Muscle of arm (tissue), 14 donors: ENCODE measurements at places on chromosomes 5 and 9.

DNA sequence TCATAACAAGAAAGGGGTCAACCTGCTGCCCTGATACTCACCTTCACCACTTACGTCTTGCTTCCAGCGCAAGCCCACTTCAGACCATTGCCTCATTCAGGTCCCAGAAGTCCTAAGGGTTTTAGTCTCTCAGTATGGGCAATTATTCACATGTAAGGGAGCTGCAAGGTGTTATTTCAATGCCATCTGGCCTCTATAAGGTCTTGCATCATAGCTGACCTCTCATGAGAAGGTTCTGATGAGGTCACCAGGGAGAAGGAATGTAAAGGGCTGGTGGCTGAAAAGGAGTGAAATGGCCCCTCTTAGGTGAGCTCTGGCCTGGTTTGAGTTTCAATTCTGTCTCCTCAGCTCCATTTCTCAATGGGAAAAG is 1.5 kb upstream of the MARCHF3 start:
- no peak for DNase-seq

GRCh38 chr9:13860946-13861640 is 452.8 kb downstream of the NFIB start:
- DNase-seq, result no peak

GRCh38 chr5:119345861-119346260 is 10.0 kb upstream of the TNFAIP8 start:
- no peak for DNase-seq

- DNase-seq, result no peak
Observed at GRCh38 chr9:112772551-112772950, 22.0 kb downstream of the SNX30 start.

DNA sequence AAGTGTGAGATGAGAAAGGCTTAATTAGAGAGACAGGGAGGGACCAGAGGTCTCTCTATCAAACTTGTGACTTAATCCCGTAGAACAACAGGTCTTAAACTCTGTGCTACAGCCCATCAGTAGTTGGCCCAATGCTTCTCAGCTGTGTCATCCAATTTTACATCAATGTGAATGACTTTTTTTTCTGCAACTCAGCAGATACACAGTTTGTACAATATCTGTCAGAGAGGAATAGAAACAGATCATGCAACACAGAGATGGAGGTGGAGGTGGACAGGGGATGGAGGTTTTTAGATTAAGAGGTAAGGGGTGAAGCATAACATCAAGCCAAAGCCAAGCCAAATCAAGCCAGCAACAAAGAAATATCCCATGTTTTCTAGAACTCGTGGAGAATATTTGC is 43.0 kb downstream of the FBXW11 start:
- no peak for DNase-seq

GRCh38 chr5:140356853-140357725 is 2.9 kb upstream of the SLC4A9 start:
- no peak for DNase-seq

DNA sequence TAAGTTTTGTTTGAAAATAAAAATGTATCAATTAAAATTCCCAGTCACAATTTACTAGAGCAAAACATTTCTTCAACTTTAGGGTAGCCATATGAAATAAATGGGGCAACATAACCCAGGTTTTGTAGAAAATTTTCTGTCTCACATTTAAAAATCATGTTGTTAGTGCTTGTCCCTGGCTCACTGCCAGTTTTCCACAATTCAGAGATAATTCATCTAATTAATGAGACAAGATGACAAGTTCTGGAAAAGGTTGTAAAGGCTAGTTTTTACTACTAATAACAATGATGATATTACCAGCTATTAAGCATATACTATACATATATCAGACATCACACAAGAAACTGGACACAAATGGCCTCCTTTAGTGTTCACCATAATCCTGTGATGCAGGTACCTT is 45.9 kb downstream of the MEGF9 start:
- no peak for DNase-seq

DNA sequence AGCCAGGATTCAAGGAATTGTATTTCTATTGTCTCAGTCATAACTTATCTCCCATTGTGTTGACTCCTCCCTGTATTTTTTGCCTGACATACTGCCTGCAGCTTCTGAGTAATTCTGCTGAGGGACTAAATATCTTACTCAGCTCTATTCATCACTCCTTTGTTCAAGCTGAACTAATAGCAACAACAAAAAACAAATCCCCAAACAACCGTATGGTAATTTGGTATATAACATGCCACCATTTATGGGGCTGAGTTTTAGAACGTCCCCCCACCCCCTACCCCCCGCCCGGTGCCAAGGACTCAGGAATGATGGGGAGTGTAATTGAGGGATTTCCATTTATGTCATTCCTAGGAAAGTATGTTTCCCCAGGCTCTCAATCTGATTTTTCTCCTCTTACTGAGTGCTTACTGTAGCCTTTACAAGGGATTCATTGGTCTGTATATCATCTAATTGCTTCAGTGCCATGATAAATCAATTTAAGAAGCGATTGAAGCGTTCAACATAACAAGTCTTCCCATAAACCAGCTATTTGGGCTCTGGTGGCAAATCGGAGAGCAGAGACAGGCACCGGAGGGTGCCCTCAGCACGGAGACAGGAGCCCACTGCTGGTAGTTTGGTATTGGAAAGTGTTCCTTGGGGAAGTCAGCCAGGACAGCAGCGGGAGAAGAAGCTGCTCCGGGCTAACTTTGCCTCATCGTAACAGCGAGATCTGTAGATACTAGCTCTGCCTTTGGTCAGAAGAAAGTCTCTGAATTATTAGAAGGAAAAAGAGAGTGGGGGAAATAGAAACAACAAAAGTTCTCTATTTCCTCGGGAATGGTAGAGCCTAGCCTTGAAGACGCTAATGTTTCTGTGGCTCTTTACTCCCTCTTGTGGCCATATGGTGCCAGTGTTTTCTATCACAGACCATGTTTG is 40.7 kb upstream of the HSD17B4 start:
- DNase-seq, result peak; percentile 79

- no peak for DNase-seq
Observed at GRCh38 chr5:73674669-73675004, 48.6 kb downstream of the ARHGEF28 start.

DNA sequence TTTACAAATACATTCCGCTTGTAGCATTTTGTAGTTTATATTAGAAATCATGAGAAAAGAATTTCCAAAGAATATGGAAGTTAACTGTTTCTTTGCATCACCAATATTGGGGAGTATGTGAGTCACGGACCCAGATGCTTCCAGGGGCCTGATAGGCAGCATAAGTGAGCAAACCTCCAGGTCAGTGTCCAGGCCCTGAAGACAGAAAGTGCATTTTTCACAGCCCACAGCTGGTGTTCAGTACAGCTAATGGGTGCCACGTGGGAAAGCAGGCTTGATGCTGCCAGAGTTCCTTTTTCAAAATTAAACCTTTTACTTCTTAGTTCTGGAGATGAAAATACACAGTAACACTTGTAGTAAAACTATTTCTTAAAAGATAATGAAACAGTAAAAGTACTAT is 454.4 kb upstream of the ACTBL2 start:
- no peak for DNase-seq

- no peak for DNase-seq
Observed at GRCh38 chr5:68490406-68490805, 274.9 kb downstream of the PIK3R1 start.

DNA sequence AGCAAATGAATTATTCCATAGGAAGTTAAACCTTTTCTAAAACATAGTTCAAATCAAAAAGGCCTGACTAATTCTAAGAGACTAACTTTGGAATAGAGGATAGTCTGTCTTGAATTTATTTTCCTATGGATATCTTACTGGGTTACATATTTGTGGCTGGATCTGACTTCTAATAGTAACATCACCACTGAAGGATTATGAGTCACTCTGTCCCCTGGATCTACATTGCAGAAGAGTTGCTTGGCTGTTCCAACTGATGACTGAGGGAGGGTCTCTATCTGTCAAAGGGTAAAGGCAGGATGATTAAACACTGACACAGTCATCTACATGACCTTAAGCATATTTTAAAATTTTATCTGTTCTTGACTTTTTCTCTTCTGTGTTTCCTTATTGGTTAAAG is 119.6 kb upstream of the FST start:
- DNase-seq, result no peak

DNA sequence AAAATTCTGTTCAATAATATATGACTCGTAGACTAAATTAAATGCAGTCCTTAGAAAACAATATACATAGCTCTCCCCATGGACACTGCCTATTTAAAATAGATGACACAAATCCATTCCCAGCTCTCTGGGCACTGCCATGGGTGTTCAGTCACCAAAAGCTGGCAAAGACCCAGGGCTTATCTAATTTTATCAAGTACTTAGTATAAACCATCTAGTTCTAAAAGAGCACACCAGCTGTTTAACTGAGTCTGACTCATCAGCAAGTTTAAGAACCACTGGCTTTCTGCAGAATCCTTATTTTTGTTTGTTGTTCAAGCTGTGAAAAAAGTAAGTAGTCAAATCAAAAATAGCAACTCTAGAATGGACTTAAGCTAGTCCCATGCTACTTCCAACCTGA is 107.6 kb downstream of the PLPP1 start:
- DNase-seq, result no peak

DNA sequence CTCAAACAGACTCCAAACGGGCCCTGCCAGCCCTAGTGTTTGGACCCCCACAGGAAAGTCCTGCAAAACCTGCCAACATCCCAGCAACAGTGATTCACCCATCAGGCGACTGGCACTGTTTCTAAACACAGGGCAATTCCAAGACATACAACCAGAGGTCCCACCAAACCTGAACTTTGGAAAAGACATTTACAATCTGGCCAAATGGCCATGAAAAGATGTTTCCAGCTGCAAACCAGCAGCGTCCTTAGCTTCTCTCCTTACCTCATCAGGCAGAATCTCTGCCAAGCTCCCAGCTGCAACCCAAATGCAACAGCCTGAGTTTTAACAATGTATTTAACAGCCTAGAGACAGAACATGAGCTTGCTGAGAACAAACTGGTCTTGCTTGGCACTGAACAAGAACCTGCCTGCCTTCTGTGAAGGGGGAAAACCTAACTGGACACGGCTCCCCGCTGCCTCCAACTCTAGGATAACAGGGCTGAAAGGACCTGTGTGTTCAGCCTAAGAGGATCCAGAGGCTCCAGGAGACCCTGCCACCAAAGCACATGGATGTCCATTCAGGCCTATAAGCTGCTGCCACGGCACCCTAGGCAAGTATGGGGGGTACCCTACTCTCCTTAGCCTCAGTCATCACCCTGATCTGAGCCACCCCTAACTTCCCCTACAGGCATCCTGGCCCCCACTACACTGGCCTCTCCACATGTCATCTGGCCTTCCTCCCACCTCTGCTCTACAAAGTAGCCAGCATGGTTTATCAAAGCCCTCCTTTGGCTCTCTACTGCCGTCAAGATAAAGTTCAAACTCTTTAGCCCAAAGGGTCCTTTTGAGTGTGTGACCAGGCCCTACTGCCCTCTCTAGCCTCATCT is 5.6 kb downstream of the P4HA2 start:
- DNase-seq, result peak; percentile 95

- no peak for DNase-seq
Observed at GRCh38 chr5:91946870-91947269, 563.8 kb upstream of the ARRDC3 start.

DNA sequence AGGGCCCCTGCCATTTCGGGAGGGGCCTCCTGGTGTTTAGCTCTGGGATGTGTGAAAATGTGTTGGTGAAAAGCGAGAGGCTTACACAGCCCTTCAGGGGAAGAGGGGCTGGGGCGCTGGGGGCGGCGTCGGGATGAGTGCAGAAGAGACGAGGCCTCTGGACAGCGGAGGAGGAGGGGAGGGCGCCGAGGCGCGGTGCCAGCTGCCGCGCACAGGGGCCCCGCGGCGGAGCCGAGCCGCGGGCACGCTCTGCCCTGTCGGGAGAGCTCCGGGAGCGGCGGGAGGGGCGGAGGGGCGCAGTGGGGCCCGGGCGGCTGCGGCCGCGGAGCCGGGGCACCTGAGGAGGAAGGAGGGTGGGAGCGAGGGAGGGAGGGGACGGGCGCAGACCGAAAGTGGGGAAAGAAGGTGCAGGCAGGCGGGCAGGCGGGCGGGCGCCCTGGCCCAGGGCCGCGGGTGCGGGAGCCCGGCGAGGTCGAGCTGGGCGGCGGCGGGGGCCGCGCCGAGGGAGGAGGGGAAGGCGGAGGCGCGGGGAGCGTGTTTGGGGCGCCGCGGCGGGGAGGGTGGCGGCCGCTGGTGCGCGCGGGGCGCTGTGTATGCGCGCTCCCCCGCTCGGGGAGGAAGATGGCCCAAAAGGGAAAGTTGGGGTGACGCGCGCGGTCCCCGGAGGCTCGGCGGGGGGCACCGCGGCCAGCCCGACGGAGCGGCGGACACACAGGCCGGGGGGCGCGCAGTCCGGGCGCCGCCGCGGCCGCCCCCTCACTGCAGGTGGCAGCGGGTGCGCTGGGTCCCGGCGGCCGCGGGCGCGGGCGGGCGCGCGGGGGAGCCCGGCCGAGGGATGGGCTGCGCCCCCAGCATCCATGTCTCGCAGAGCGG is at the start of gene PDE8B:
Gene PDE8B (plus strand): TSS at position 590 of the 873 bp plus-strand sequence. CDS start 246 bp downstream, at position 836.
- DNase-seq, result no peak

DNA sequence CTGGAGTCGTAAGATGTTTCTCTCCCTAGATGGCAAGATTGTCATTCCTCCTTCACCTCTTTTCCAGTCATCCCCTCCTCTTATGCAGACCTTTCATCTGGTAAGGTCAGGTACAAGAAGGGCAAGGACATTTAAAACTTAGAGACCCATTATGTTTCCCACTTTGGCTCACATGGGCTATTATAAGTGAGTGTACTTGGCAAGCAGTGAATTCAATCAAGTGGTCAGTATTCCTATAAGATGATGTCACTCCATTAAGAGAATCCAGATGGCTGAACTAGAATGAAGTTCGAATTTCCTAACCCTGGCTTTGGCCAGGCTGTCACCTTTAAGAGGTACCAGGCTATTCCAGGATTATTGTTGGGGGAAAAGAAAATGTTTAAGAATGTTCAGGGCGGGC is 32.2 kb downstream of the ZNF131 start:
- DNase-seq, result no peak

DNA sequence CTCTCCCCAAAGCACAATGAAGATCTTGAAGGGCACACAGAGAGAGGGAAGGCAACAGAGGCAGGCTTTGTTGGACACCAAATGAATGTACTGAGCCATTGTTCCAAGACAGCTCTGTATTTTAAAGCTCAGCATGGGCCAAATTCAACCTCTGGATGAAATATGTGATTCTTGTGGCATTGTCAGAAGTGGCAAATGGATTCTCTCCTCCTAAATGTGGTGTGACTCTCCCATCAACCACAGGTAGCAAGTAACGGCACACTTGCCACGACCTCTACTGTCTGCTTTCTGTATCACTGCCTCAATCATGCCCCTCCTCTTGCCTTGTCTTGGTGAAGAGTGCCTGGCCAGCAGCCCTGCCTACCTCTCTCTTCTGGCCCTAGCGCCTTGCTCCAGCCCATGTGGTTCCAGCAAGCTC is 6.1 kb upstream of the MOB3B start:
- no peak for DNase-seq

DNA sequence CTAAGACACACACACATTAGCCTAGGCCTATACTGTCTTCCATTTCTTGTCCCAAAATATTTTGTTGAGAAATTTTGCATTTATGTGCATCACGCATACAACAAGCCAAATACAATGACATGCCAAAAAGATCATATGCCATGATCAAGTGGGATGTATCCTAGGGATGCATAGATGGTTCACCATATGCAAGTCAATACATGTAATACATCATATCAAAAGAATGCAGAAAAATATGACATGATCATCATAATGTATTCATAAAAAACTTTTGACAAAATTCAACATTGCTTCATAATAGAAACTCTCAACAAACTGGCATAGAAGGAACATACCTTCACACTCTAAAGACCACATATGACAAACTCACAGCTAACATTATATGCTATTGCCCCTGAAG is 5.8 kb upstream of the FAM81B start:
- no peak for DNase-seq

GRCh38 chr5:54944364-54944763 is 41.0 kb downstream of the ESM1 start:
- DNase-seq, result peak; percentile 27

- no peak for DNase-seq
Observed at GRCh38 chr9:14987858-14988257, 77.6 kb upstream of the FREM1 start.
